ENCODE measurements at places on chromosomes 2 and 18.

DNA sequence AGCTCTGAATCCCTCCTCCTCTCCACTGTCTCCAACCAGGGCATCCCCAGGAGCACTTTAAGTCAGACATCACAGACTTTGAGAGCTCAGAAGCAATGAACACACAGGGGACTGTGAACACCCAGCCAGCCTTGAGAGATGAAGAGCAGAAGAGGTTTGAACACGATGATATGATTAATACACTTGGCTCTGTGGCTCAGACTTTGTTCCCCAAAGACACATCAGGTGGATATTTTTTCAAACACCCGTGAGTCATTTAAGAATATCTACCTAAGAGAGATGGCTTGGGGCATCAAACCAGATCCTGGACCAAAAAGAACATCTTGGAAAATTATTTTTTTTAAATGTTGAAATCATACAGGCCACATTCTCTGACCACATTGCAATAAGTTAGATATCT lies 134.9 kb upstream of the OTOS start:
- no peak for DNase-seq

GRCh38 chr2:216222650-216223352 lies 113.7 kb downstream of the XRCC5 start:
- DNase-seq, result peak; percentile 16

DNA sequence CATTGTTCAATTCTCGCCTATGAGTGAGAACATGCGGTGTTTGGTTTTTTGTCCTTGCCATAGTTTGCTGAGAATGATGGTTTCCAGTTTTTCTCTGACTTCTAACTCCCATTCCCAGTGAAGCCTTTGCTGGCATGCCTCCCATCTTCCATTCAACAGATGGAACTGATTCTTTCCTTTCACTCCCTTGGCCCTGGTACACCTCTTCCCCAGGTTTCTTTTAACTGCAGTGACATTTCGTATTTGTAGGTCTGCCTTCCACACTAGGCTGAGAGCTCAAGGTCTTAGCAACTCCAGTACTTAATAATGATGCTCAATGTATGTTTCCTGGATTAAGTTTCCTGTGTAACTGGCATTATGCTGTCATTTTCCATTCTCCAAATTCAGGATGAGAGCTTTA lies 48.5 kb downstream of the GAREM1 start:
- no peak for DNase-seq

DNA sequence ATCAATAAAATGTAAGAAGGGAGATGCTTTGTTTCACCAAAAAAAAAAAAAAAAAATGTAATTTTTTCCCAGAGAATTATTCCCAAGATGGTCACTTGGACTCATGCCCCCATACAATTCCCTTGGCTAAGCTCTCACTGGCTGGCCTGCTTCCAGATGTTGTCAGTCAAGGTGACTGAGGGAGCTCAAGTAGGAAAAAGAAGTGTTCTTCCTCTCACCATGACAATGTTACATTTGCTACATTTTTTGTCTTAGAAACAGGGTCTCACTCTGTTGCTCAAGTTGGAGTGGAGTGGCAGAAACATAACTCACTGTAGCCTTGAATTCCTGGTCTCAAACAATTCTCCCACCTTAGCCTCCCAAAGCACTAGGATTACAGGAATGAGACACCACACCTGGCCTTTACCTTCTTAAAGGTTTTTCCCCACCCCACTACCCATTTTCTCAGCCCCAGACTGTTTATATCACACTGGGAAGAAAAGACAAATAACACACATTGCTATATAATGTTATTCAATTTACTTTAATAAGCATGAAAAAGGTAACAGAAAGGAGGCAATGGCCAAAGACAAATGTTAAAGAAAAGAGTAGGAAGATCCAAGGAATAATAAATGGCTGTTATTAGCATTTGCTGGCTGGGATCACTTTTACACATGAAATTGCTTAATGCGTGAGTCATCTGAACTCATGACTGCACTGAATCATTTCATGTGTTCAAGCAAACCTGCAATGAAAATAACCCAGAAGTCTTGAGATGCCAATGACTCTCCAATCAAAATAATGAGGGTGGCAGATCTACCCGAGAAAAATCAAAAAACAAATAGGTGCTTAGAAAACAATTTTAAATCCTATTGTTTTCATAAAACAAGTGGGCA lies 45.2 kb downstream of the ACVR1 start:
- no peak for DNase-seq

GRCh38 chr2:238994876-238995275 lies 147.0 kb downstream of the TWIST2 start:
- DNase-seq, result no peak

DNA sequence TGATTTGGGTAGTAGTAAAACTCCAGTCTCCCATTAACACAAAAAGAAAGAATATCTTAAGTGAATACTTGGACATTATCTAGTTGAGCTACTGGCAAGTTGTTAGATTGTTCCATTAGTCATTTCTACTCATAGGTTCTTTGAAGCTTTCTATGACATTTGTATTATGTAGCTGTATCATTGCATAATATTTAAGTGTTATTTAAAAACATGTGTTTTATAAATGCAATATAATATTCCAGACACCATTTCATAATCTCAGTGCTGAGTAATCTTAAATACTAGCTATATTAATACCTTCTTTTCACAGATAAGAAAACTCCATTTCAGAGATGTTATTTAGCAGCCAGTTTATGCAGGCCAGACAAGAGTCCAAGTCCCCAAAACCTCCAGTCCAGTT lies 271.9 kb downstream of the NCKAP5 start:
- no peak for DNase-seq

- no peak for DNase-seq
These were observed 184.1 kb downstream of the MTCL1 start for GRCh38 chr18:8889489-8889888.

DNA sequence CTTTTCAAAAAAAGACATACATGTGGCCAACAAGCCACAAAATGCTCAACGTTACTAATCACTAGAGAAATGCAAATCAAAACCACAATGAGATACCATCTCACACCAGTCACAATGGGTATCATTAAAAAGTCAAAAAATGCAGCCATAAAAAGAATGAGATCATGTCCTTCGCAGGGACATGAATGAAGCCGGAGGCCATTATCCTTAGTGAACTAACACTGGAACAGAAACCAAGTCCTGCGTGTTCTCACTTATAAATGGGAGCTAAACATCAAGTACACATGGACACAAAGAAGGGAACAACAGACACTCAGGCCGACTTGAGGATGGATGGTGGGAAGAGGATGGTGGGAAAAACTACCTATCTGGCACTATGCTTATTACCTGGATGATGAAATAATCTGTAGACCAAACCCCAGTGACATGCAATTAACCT lies 17.8 kb upstream of the ATL2 start:
- DNase-seq, result no peak

GRCh38 chr2:58911877-58912276 lies 670.8 kb upstream of the FANCL start:
- DNase-seq, result no peak

DNA sequence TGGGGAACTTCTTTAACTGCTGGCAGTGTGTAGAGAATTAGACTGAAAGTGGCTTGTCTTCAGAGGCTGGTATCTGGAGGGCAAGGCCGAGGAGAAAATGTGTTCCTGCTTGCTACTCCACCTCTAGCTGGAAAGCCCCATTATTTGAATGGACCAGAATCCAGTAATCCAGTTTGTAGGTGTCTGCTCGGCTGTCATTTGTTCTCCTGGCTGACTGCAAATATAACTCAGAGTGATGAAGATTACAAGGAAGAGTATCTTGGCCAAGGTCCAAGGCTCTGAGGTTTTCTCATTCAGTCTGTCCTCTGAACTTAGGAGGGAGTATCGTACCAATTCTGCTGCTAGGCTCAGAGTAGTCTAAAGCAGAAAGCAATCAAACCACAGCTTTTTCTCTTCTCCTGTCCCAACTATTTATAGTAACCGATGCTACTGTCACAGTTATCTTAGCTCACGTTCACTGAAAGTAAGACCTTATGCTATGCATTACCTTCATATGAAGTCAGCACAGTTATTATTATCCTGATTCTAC lies 228.6 kb downstream of the SETBP1 start:
- DNase-seq, result no peak

- no peak for DNase-seq
These were observed 52.7 kb upstream of the PROKR1 start for GRCh38 chr2:68590702-68591101.
